ENCODE measurements at places on chromosomes 2 and 18. TPM values are rescaled to one million over a fixed set of nuclear protein-coding genes. Genes with fewer than 3 reads are reported as not detected.

- DNase-seq: no peak
Observed at GRCh38 chr18:50651334-50651733, 91.4 kb downstream of the MAPK4 start.

DNA sequence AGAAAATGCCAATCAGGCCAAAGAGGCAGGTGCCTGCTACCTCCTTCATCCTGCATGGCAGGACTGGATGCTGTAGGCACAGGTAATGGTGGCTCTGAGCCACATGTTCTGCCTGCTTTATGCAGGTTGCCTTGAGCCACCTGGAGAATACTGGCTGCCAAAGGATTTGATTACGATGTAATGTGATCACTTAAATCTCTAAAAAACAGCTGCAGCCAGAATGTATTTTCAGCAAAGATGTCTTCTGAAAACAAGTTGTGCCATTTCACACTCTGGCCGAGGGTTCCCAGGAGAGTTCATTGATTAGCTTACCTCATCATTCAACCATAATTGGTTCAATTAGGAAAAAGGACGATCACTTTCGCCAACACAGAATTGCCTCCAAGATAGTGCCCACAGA, 17.9 kb upstream of the MSGN1 start:
- DNase-seq: no peak

- DNase-seq: no peak
Observed at GRCh38 chr18:80124131-80124530, 15.1 kb downstream of the ADNP2 start.

MAP4K3 gene
- total RNA-seq: 32.3 TPM

DNA sequence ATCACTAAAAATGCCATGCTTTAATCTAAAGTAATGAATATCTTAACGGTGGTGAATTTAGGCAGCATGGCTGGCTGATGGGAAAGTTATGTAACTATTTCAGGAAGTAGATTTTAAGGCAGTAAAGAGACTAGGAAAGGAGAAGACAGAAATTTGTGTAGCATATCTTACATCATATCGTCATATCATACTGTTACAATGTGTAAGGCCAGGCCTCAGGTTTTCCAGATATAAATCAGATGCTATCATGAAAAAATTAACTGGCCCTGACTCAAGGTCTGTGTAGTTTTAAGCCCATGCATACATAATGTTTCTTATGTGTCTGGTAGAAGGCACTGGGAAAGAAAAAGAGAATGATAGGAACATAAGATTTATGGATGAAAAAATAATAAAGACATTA, 8.9 kb upstream of the FAP start:
- no peak for DNase-seq

RNF125 gene
- total RNA-seq: 5.6 TPM
